ENCODE measurements at places on chromosomes 5 and 9.

GRCh38 chr5:92711956-92712355 is 869.1 kb downstream of the NR2F1-AS1 start:
- DNase-seq = no peak

DNA sequence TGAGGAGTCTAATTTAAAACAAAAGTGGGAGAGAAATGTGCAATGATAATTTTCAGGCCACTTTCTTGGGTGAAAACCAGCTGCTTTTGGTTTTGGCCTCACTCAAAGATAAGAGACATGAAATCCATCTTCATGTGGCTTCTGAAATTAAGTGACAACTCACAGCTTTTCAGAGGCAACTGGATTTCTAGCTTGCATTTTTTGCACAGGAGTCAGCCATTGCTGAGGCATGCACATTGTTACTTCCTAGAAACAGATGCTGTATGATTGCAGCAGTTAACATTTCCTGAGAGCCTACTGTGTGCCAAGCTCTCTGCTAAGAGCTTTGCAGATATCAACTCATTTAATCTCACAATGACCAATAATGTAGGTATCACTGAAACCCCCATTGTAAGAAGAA is 562.6 kb downstream of the NR2F1-AS1 start:
- no peak for DNase-seq

GRCh38 chr5:177269976-177270375 is 33.5 kb downstream of the RAB24 start:
- no peak for DNase-seq

- DNase-seq = no peak
These were observed 154.2 kb upstream of the WWC1 start for GRCh38 chr5:168137265-168137664.

- no peak for DNase-seq
These were observed 22.7 kb upstream of the MROH2B start for GRCh38 chr5:41093803-41094202.

GRCh38 chr5:32503261-32503660 is 58.7 kb upstream of the ZFR start:
- DNase-seq = no peak

GRCh38 chr5:40991981-40992559 is 79.1 kb downstream of the MROH2B start:
- DNase-seq = no peak

DNA sequence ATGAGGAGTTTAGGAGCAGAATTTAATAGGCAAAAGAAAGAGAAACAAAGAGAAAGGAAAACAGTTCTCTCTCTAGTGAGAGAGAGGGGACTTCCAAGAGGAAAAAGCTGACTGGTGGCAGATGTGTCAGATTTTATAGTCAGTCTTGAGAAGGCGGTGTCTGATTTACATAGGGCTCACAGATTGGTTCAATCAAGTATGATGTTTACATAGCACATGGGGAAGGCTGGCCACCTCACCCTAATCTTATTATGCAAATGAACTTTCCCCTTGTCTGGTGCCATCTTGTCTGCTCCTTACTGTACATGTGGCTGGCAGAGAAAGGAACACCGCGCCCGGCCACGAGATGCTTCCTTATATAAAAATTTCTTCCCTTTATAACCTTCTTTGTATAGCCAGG is 24.7 kb downstream of the UNC13B start:
- DNase-seq = no peak

DNA sequence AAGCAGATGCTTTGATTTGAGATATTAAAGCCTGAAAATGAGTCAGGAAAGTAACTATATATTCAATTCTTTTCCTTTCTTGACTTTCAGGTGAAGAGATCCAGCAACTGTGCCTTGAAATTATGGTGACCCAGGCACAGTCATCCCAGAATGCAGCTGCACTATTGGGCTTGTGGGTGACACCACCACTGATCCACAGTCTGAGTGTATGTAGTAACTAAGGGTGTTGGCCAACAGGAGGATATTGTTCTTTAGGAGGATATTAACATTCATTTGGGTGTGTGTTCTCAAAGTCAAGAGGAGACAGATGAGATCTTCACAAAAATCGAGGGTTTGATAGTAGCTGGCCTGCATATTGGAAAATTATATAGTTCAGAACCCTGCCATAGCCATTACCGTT is 53.2 kb downstream of the HACD4 start:
- no peak for DNase-seq

DNA sequence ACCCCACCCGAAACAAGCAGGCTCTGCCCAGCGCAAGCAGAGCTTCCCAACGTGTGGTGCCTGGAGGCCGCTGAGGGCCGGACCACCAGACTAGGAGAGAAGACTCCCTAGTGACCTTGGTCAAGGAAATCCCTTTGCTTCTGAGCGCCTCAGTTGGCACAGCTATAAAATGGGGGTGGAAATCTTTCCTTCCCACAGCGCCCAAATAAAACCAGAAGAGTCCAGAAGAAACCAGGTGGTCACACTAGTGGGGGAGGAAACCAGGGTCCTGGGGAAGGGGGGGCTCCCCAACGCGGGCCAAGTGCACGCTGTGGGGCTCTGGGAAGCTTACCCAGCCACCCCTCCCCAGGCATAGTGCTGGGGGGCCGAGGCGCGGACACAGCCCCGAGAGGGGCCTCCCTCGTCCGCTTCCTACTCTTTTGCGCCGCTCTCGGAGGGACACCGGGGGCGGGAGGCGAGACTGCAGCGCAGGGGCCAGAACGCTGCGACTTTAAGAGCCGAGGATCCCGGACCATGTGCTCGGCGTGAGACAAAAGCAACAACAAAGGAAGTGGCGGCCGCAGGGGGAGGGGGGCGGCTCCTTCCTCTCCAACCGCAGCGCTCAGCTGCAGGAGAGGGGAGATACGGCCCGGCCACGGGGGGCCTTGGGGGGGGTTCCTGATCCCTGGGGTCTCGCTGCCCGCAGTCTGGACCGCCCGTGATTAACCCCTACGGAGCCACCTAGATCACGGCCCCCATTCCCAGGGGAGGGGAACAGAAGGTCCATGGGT is 885 bp downstream of the RNF44 start:
- DNase-seq = peak; percentile 72

- no peak for DNase-seq
These were observed 297.3 kb downstream of the NR3C1 start for GRCh38 chr5:143106174-143106573.

DNA sequence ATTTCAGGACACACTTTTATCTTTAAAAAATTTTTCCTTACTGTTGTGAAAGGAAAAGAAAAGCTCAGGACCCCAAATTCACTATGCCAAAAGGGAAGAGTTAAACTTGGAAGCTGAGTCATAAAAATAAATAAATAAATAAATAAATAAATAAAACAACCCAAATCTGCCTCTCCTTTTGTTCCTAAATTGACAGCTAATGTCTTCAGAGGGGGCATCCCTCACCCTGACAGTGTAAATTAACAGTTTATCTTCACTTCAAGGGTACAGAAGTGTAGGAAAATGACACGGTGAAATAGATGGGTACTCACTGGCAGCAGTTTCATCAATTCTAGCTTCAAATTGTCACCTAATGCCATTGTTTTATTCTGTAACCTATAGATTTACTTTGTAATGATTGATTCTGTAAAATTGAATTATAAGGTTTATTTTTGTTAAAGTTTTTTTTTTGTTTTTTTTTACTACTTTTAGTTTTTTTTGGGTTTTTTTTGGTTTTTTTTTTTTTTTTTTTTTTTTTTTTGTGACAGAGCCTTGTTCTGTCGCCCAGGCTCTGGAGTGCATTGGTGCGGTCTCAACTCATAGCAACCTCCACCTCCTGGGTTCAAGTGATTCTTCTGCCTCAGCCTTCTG is 18.5 kb upstream of the ANXA1 start:
- DNase-seq = no peak

- no peak for DNase-seq
These were observed 25.1 kb downstream of the PAPPA start for GRCh38 chr9:116178481-116179211.

- no peak for DNase-seq
These were observed 60.3 kb upstream of the EPB41L4B start for GRCh38 chr9:109381011-109381729.

DNA sequence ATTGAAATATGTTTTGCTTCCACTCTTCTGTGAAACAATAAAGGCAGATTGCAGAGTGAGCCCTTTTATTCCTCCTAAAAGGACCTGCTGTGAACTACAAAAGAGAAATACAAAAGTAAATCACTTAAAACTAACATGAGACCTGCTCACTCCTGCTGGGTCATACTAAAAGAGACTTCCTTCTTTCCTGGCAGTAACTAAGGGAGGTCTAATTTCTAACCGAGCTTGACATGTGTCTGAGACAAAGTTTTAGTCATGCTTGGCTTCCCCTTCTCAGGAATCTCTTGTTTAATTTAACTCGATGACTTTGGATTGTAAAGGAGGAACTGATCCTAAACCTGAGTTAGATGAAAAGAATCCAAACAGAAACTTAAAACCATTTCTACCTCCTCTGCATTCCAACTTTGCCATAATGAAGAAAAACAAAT is 86.4 kb upstream of the CDH6 start:
- no peak for DNase-seq

DNA sequence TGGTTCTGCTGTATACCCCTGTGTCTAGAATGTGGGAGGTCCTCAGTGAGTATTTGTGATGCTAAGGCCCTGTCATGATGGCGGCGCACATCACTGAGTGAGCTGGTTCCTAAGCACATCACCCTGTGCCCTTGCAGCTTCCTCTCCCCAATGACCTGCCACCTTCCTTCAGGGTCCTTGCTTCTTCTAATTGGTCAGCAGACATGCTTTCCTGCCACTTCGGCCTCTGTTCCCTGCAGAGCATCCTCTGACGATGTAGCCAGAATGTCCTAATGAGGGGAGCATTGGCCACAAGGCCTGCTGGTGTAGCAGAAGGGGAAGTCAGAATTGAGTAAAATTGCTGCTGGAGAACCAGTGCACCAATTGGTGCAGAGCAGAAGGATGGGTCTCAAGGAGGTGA is 31.1 kb upstream of the ANGPTL2 start:
- DNase-seq = no peak

DNA sequence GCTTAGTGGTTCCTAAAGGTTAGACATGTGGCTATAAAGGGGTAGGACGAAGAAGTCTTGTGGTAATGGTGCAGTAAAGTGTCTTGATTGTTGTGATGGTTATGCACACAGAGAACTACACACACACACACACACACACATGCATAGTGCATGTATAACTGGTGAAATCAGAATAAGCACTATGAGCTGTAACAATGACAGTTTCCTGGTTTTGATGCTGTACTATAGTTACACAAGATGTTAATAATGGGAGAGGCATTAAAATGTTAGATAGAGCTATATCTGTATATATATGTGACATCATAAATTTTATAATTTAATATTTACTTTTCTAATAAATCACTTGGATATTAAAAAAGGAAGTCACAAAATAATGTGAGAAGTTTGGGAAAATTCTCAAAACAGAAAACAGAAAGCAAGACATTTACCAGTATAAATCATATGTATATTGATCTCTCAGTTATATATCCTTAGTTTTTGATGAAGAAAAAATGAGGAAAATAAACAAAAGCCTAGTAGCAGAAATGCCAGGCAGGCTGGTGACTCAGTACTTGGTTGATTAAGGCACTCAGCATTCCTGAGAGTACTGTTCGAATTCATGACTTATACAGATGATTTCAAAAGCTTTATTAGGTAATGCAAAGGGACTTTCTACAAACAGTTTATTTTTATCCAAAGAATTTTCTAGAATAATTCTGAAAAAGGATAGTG is 350.5 kb upstream of the DAB2 start:
- DNase-seq = no peak

GRCh38 chr5:57175551-57176309 is 1.9 kb downstream of the GPBP1 start:
- peak; percentile 36 for DNase-seq

GRCh38 chr9:109579191-109579948 is 81.3 kb upstream of the PTPN3 start:
- no peak for DNase-seq

GRCh38 chr9:113462781-113463286 is 693 bp upstream of the RGS3 start:
- DNase-seq = no peak

- no peak for DNase-seq
These were observed 1.7 kb downstream of the GRIN3A start for GRCh38 chr9:101736717-101737116.

- no peak for DNase-seq
These were observed 28.2 kb upstream of the PPP2R2B start for GRCh38 chr5:146906803-146907202.

DNA sequence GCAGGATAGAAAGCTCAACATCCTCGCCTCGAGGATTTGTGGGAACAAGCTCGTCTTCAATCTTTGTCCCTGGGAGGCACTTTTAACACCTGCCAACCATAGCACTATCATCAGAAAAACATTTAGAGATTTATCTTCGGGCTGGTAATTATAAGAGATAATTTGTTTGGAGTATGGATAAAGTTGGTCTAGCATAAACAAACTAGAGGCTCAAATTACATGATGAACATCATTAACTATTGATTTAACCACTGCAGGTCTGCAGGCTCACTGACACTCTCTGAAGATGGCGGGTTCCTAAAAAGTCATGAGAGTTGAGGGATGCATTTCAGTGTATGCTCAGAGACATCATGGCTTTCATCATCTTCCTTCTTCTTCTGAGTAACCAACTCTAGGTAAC is 25.8 kb upstream of the PCA3 start:
- DNase-seq = no peak

DNA sequence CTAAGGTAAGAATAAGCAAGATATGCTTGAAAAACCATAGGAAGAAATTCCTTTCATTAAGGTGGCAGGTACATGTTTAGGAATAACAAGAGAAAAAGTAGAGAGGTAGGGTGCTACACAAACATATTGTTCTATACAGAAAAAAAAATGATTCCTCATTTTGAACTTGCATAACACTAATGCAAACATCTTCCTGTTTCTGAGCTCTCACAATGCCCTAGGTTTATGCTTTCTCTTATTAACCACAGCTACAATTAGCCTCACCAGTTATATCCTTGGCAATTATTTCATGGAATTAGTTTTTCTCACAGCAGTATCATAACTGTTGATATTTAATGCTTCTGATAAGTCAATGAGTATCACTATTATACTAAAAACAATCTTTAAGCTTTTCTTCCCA is 20.7 kb downstream of the CEMIP2 start:
- no peak for DNase-seq

GRCh38 chr5:71932655-71933338 is 174.5 kb upstream of the MAP1B start:
- no peak for DNase-seq

DNA sequence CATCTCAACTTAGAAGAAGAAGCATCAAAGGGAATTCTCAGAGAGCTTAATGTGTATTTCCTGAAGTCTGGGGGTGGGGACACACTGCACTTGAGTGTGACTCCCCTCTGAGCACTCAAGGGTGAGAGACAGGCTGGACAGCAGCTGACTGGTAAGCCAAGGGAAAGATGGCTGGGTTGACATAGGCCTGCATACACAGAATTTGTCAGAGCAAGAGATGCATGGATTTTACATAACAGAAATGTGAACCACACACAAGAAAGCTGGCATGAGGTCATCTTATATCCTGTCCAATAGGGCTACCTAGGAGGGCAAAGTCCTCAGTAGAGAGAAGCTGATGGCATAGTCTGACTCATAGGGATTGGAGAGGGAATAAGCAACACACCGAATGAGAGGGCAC is 114.3 kb upstream of the EPB41L4A start:
- no peak for DNase-seq

DNA sequence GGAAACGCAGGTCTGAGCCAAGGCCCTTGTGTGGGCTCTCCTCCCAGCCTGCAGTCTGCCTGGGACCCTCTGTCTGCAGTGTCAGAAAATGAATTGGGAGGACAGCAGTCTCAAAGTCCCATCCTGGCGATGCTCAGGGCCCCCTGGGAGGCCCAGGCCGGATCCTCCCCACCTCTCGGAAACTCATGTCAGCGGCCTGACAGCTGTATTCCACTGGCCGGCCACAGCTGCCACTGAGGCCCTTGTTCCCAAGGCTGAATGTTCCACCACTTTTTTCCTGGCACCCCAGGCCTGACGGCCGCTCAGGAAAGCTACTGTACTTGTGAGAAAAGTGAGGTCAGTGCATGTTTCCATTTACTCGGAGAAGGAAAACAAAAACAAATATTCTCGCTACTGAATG is 180.0 kb downstream of the FGF18 start:
- DNase-seq = no peak
